ENCODE measurements at places on chromosomes 16 and 17.

- DNase-seq: peak; percentile 70
Measured at GRCh38 chr16:10982465-10983150, 38.2 kb downstream of the CLEC16A start.

GRCh38 chr17:55722742-55723487, at the start of gene TMEM100:
TMEM100 (minus strand) TSS chr17:55722864; CDS start chr17:55721070, 1,794 bp downstream.
- DNase-seq: no peak

- DNase-seq: no peak
Measured at GRCh38 chr16:50974438-50975036, 176.5 kb downstream of the SALL1 start.

DNA sequence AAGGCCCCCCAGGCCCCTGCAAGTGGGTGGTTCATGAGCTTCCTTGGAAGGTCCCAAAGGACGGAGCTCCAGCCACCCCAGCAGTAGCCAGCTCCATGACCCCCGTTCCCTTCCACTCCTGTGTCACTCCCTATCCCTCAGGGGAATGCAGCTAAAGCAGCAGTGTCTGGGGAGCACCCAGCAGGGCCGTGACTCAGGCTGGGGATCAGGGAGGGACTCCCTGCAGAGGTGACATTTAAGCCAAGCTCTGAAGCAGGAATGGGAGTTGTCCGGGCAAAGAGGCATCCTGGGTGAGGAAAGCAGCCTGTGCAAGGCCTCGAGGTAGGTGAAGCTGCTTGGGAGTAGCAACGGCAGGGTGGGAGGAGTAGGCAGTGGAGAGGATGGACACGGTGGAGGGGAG, 11.1 kb upstream of the NPTX1 start:
- no peak for DNase-seq

GRCh38 chr16:65307286-65307685, 185.4 kb upstream of the CDH11 start:
- DNase-seq: no peak

All from T-helper 2 cell (primary cell).